Stimulated activated CD4-positive, alpha-beta T cell treated with anti-CD3 and anti-CD28 coated beads, Interleukin-12 subunit alpha, Interleukin-12 subunit beta, amount 100 ng/mL, for 4 hours (primary cell): ENCODE measurements at places on chromosomes 6 and 20.

DNA sequence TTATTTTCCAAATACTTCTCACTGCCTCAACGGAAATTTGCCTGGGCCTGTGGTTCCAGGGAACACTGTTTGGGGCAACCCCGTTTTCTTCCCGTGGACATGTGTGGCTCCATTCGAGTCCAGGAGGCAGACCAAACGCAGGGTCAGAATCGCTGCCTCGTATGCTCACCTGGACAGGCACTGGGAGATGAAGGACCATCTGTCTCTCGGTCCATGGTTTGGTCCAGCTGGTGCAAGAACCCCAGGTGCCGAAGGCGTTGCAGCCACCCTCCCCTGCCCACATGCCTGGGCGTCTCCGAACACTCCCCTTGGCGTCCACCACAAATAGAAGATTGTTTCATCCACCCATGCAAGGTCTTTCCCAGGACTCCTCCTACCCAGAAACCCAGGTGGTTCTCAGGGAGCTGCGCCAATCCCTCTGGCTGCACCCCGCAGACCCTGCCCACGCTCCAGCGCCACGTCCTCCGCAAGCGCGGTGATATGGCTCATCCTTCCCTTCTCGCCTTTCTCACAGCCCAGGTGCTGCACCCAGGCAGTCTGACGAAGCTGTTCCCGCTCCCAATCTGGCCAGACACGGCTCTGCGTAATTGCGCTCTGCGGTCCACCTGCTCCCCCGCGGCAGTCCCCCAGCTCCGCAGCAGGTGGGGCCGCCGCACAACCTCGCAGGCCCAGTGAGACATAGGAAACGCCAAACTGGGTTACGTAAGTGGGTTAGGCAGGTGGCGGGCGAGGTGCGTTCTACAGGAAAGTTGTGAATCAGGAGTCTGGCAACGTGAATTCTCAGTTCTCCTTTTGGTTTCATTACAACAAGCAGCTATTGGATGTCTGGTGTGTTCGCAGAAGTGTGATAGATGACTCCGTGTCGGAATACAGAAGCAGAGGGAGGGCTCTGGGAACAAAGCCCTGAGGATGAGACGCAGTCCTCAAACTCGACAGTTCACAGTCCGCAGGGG lies 146.2 kb upstream of the ECI2 start:
- peak; percentile 6 for DNase-seq

GRCh38 chr6:124881898-124882578 lies 80.2 kb upstream of the RNF217 start:
- DNase-seq = no peak

GRCh38 chr6:62059901-62060300 lies 226.1 kb downstream of the KHDRBS2 start:
- no peak for DNase-seq

GRCh38 chr6:36688063-36688738 lies 9.4 kb upstream of the RAB44 start:
- no peak for DNase-seq

DNA sequence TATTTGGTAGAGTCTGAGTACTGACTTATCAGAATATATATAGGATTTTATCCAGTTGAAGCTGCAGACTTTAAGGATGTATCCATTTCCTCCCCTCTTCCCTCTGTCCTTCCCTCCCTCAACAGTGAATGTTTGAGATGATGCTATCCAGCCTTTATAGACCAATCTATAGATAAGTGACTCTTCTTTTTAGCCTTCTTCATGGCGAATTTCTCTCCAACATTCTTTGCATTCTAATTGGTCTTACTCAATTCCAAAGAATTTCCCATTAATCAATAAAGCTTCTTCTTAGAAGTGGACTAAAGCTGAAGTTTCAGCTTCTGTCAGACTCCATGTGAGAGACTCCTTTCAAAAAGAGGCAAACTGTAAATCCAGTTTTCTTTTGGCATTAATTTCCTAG lies 99.3 kb downstream of the AIG1 start:
- DNase-seq = no peak

GRCh38 chr6:54981276-54981609 lies 134.7 kb downstream of the FAM83B start:
- DNase-seq = no peak

- no peak for DNase-seq
These were observed 239.2 kb downstream of the KCNQ5 start for GRCh38 chr6:72861059-72861458.

- DNase-seq = no peak
These were observed 1.8 kb upstream of the PHACTR2 start for GRCh38 chr6:143675946-143676345.

DNA sequence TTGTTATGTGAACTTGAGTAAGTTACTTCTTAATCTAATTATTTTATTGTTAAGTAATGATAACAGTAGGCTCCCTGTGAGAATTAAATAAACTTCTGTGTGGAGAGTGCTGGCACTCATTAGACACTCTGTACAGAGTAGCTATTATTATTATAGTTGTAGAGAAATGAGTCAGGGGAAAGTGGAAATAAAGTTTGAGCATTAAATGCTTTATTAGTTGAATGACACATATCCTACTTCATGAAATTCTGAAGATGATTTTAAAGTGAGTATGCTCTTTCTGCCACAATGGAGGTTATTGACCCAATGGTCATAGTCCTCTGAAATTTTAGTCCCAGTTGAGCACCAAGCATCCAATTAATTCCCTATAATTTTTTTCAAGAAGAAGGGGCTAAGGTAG lies 5.9 kb downstream of the ECI2 start:
- DNase-seq = no peak

- no peak for DNase-seq
These were observed 41.9 kb downstream of the SYCP2 start for GRCh38 chr20:59891581-59891980.

DNA sequence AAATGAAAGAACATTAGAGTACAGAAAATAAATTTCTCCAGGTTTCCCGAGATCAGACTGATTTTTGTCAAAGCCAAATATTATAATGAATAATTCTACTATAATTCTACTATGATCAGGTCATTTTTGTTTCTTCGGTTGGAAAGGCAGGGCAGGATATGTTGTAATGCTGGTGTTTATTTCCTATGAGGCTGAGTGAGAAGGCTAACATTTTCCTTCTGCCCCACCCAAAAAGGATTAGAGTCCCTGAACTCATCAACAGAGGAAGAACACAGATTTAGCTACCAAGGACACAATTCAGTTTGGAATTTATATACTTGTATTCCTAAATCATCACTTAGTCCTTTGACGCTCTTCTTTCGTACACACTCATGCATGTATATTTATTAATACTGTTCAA lies 318.9 kb downstream of the SYNE1 start:
- DNase-seq = no peak

DNA sequence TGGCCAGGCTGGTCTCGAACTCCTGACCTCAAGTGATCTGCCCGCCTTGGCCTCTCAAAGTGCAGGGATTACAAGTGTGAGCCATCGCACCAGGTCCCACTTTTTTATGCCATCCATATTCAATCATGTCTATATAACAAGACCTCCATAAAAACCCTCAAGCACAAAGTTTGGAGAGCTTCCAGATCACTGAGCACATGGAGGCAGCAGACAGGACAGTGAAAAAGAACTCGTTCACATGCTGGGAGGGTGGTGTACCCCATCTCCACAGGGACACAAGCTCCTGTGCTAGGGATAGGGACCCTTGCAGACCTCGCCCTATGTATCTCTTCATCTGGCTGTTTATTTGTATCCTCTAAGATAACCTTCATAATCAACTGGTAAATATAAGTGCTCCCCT lies 30.3 kb downstream of the KIF13A start:
- DNase-seq = no peak

GRCh38 chr6:70686548-70687133 lies 19.0 kb downstream of the SMAP1 start:
- DNase-seq = no peak

GRCh38 chr6:142694054-142694453 lies 250.9 kb downstream of the HIVEP2 start:
- DNase-seq = no peak

- DNase-seq = no peak
These were observed 1.1 kb downstream of the PPP1R18 start for GRCh38 chr6:30685157-30686008.

- no peak for DNase-seq
These were observed 198.9 kb upstream of the SSTR4 start for GRCh38 chr20:22836211-22836610.

DNA sequence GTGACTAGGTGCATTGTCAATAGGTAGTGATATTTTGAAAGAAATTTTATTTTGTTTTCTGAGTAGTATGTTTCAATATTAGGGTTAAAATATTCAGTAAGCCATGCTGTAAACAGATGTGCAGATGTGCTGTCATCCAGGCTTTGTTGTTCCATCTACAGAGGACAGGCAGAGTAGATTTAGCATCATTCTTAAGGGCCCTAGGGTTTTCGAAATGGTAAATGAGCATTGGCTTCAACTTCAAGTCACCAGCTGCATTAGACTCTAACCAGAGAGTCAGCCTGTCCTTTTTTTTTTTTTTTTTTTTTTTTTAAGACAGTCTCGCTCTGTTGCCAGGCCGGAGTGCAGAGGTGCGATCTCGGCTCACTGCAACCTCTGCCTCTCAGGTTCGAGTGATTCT lies 27.1 kb upstream of the BACH2 start:
- DNase-seq = no peak

- no peak for DNase-seq
These were observed 84.9 kb downstream of the BTBD9 start for GRCh38 chr6:38554700-38555413.

DNA sequence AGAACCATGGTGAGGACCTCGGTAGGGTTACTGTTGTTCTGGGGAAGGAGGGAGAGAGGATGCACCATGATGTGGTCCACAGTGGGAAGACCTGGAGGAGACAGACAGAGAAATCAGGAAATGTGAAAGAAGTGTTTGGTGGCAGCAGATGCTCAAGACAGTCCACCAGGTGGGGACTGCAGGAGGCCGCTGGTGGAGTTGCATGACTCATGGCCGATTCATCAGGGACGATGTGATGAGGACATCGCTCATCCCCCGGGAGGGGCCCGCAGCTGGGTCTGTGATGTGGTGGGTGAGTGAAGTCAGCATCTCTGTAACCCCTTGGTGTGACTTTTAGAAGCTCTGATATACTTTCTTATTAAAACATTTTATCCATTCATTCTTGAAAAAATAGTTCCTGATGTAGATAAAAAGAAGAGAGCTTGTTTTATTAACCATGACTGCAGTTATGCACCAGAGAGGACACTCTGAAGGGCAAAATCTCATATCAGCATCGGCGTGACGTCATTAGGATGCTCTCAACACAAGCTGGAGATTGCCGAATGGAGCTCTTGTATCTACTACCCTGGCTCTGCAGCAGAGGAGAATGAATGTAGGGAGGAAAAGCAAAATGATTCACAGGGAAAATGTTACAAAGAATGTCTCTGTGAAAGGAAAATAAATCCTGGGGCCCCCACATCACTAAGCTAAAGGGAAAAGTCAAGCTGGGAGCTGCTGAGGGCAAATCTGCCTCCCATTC lies 71.2 kb downstream of the RAMACL start:
- DNase-seq = peak; percentile 34

DNA sequence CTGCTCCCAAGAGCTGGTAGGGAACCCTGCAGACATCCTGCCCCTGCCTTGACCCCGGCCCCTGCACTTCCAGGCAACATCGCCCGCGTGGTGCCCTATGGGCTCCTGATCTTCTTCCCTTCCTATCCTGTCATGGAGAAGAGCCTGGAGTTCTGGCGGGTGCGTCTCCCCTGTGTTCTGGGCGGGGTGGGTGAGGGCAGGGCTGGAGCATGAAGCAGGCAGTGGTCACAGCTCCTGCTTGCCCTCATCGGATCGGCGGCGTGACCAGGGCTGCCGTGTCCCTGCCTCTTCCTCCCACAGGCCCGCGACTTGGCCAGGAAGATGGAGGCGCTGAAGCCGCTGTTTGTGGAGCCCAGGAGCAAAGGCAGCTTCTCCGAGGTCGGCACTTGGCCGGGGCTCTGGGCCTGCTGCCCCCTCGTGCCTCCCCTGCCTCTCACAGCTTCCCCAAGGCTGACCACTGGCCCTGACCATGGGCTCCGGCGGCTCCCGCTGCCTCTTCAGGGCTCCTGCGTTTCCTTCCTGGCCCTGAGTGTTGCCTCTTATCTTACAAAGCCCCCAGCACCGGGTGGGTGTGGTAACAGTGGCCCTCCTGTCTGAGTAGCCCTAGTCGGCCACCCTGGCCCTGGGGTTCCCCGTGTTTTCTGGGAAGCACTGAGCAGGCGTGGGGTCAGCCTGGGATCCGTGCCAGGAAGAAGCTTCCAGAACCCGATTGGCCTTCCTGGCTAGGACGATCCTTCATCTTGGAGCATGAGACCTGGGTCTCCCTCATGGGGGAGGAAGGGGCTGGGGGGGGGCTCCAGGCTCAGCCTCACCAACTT lies 8.0 kb upstream of the TNFRSF6B start:
- no peak for DNase-seq

DNA sequence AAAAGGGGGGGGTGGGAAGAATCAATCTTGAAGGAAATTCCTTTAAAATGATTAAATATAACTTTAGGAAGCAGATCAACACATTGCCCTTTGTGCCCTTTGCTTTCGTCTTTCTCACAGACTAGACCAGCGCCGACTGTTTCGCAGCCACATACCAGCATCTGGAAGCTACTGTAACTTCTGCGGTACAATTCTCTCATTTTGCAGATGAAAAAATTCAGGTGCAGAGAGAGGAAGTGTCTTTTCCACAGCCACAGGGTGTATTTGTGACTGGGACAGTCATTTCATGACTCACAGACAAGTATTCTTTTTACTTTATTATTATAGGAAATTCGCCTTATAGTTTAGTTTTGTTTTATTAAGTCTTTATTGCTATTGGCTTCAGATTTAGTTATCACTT lies 84.2 kb downstream of the UST start:
- no peak for DNase-seq

- DNase-seq = no peak
These were observed 172.2 kb upstream of the CENPW start for GRCh38 chr6:126167726-126168125.

- DNase-seq = no peak
These were observed 19.3 kb downstream of the PAQR8 start for GRCh38 chr6:52381249-52381648.

- no peak for DNase-seq
These were observed 38.3 kb upstream of the PDYN start for GRCh38 chr20:2032168-2032567.

- DNase-seq = no peak
These were observed 244.5 kb downstream of the PKHD1 start for GRCh38 chr6:51842804-51843378.

GRCh38 chr6:111692327-111693164 lies 86.9 kb upstream of the TRAF3IP2 start:
- no peak for DNase-seq

DNA sequence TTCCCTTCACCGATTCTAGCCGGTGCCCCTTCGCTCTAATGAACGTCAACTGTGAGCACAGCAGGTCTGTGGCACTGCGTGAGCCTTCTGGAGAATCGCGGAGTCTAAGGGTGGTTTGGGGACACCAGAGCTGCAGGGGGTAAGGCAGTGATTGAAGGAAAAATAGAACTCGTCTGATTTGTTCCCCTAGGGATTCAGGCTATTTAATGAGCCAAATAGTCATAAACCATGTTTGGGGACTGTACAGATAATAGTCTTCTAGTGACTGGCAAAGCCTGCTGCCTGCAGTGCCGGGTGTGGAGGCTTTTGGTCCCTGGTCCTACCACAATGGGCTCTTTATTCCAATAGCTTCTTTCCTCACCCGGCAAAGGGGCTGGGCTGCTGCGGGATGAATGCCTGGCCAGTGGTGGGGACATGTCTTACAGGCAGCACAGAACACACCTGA lies 11.1 kb upstream of the NTSR1 start:
- DNase-seq = no peak
